Mammary epithelial cell (primary cell): ENCODE measurements at places on chromosomes 5 and 9. TPM values are rescaled to one million over a fixed set of nuclear protein-coding genes. Genes with fewer than 3 reads are reported as not detected.

Gene CYLC2
- not detected for polyA plus RNA-seq

Gene UNC5A
- 0.07 TPM for polyA plus RNA-seq

Gene OBP2B
- 0.12 TPM for polyA plus RNA-seq

Gene PHF24
- polyA plus RNA-seq: 0.07 TPM

Gene PCDHA5
- polyA plus RNA-seq: not detected

Gene TRIM36
- polyA plus RNA-seq: 3.5 TPM
